Daoy (cell line): ENCODE measurements at places on chromosomes 5 and 9. TPM values are rescaled to one million over a fixed set of nuclear protein-coding genes. Genes with fewer than 3 reads are reported as not detected.

The SLC9A3 gene
- 1.3 and 2.2 TPM in 2 replicates for total RNA-seq

The RASGEF1C gene
- 0.40 TPM in 1 of 2 replicates, not detected in the other for total RNA-seq

- DNase-seq = no peak
These were observed 114.1 kb downstream of the FRMD3 start for GRCh38 chr9:83423815-83424707.

DNA sequence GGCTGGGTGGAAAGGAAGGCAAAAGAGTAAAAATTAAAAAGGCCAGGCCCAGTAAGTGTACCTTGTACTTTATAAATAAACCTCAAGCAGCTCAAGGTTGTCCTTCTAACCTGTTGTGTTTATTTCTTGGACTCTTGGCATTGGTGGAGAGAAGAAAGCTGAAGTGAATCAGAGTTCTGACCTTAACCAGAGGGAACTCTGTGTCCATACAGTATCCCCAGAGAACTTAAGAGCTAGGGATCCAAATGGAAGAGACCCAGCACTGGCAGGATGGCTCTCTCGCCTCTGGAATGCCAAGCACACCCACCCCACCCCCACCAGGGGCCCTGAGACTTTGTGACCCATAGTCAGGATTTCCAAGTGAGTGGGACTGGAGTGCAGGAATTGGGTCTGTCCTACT, 14.2 kb downstream of the NUDT2 start:
- DNase-seq = no peak

- peak; percentile 46 for DNase-seq
These were observed 91.6 kb upstream of the TAF11L2 start for GRCh38 chr5:17406423-17406838.

The MAMDC4 gene
- 2.1 and 6.1 TPM in 2 replicates for total RNA-seq

DNA sequence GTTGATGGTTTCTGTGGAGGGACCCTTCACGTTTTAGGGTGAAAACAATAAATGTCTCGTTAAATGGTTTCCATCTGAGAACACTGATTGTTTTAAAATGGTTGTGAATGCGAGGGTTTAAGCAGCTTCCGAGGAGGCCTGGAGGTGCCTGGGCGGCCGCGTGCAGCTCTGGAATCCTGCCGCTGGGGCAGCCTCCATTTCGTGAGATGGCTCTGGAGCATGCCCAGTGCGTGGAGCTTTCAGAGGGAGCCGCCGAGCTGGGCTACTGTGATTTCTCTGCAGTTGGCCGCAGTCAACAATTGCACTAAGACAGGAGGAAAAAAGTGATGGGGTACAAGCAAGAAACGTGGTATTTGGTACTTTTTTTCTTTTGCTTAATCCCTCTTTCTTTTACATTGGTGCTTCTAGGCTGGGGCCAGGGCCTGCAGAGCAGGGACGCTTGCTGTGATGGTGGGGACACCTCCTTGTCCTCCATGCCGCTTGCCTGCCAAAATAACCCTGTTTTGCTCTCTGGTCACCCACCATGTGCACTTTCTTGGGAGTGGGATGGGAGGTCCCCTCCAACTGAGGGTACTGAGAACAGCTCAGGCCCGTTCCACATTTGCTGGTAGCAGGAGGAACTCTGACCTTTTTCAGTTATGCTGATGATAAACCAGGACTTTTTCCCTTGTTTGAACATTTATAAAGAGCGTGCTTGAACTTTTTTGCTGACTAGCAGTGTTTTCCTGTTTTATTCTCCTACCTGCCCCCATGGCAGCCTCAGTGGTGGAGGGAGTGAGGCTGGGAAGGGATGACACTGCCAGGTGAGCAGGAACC, 47.1 kb downstream of the EHMT1 start:
- no peak for DNase-seq

The SPINK7 gene
- total RNA-seq = not detected in 2 replicates

DNA sequence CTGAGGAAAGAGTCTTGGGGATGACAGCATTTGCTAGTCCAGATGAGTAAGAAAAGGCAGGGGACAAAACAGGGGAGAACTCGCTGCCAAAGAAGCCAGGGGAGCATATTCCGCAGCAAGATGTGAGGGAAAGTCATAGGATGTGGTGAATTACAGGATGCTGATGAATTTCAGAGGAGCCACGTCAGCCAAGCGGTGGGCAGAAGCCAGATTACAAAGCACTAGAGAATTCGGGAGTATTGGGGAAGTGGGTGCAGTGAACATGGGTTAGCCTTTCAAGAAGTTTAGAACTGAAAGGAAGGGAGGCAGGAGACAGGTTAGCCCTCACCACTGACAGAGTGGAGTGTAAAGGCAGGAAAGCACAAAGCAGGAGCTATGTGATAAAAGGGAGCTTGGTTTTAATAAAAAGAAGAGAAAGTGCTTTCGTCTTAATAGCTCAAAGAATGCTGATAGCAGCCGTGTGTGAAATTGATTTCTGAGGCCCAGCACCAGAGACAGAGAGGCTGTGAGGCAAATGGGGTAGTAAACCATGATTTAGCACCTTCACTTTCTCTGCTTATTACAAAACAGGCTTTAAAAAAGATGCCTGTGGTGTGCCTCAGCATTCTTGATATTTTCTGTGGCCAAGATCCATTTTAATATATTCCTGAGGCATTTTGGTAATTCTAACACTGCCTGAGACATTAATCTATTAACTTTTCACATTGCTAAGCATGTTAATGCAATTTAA, 16.9 kb downstream of the ADAMTSL1 start:
- DNase-seq = peak; percentile 94

DNA sequence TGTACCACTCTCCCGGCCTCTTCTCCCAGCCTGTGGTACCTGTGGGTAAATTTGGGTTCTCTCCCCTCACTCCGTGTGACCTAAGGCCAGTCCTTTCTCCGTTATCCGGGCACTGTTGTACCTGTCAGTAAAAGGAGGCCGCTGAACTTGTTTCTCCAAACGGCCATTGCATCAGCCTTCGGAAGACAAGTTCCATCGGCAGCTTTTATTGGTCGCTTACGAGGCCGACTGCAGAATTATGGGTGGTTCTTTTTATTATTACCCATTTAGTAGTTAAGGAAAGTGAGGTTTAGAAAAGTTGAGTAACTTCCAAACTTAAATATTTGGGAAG, 558 bp downstream of the GRPEL2 start:
- DNase-seq = peak; percentile 12

GRCh38 chr5:131534974-131535373, 100.1 kb downstream of the RAPGEF6 start:
- DNase-seq = no peak

The SEMA5A gene
- 0.21 and 0.23 TPM in 2 replicates for total RNA-seq

GRCh38 chr9:131096269-131097125, at the start of gene AIF1L:
Gene AIF1L (plus strand): TSS chr9:131096531. CDS start chr9:131096630, 99 bp downstream.
- peak; percentile 55 for DNase-seq

- no peak for DNase-seq
These were observed 26.9 kb upstream of the RAPGEF6 start for GRCh38 chr5:131661933-131662332.

The SHISAL2B gene
- not detected in 2 replicates for total RNA-seq

DNA sequence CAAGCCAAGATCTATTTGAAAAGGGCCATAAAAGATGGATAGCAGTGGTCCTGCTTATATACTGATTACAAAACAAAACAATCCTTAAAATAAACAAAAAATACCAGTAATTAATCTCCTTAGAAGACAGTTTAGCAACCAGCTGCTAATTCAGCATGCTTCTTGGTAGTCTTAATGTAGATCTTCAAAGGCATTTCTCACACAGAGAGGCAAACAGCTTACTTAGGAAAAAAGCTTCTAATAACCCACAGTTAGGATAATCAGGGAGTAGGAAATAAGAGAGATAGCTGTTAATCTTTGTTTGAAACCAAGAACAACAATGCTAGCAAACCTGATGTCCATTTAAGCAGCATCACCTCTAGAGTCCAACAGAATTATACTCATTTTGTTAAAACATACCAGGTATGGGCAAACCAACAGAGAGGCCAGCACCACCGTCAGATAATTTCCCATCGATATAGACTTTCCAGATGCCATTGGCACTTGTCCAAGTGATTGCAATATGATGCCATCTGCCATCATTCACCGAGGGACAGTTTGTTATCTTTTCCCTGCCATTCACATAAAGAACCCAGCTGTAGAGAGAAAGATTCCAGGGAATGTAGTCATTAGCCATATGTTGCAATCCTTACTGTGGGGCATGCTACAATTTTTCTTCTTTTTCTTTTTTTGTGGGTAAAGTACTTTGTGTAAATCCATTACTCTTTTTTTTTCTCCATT, 105.6 kb upstream of the TXNDC8 start:
- DNase-seq = peak; percentile 59

GRCh38 chr5:136203303-136203922, 10.5 kb upstream of the SMIM32 start:
- DNase-seq = no peak

DNA sequence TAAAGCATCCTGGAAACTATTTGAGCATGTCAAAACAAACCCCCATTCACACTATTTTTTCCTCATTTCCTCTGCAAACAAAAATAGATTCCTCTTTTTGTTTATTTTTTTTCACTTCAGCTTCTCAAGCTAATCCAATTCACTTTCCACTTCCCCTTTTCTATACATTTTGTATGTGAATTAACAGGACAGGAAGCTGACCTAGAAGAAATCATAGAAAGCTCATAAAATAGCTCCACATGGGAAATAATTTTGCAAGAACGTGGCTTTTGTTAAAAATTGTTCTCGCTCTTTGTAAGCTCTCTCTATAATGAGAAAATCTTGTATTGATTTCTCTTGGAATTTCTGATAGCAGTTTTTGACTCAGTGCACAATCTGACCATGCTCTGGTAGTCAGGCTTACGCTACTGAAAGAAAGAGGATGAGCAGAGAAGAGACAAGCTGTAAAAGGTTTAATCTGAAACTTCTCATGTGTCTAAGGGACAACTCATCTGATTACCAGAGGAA, 215.8 kb downstream of the ADAMTS12 start:
- DNase-seq = no peak

GRCh38 chr5:2898661-2899060, 147.2 kb upstream of the IRX2 start:
- DNase-seq = no peak

- DNase-seq = no peak
These were observed 298.5 kb upstream of the TLE4 start for GRCh38 chr9:79273311-79273710.

DNA sequence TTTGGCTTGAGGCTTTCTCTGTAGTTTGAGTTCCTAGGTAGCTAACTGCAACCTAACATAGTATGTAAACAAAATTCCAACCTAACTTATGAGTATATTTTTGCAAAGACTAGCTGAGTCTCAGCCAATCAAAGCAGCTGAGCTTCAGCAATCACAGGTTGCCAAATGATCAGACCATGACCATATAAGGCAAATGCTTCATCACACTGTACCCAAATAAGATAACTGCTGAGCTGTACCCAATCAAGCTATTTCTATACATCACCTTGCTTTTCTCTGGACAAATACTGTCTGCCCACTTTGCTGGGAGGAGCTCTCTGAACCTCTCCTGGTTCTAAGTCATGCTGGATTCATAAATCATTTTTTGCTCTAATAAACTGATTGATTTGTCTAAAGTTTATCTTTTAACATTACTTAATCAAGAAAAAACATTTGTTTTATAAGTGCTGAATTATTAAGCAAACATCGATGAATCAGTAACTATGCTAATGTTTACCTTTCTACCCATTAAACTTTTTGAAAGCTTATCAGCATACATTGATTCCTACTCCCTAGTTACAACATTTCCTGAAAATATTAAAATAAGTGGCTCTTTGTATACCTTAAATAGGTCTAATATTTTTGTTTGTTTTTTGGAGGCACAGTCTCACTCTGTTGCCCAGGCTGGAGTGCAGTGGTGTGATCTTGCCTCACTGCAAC, 129.7 kb upstream of the PCA3 start:
- DNase-seq = no peak

The ADRA1B gene
- 0.63 and 0.80 TPM in 2 replicates for total RNA-seq

The ZNG1F gene
- 5.3 and 10.7 TPM in 2 replicates for total RNA-seq

DNA sequence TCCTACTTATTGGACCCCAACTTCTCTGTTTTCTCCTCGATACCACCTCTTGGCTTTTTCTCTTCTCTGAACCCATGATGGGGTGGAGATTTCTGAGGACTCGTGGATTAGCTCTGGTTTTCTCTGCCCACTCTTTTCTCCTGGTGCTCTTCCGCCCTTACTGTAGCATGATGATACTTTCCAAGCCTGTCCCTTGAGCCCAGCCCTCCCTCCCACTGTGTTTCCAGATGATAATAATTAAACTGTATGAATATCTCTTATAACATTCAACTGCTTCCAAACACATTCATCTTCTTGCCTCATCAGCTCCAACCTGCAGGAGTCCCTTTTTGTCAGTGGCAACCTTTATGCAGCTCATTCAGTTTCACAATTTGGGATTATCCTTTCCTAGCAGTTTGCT, 494.2 kb upstream of the KLF4 start:
- DNase-seq = no peak

DNA sequence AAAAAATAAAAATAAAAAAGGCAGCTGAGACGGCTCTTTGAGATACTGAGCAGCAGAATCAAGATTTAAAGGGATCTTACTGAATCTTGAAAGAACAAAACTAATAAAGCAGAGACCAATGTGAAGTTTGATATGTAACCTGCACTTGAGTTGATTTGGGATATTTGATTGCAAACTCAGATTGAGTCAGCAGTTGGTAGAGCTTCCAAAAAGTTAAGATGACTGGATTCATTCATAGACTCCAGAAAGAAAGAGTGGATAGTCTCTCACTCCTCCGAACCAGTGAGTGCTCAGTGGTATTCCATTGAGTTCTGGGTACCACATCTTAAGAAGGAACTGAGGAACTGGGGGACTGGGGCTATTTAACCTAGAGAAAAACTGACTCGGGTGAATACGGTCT, 52.7 kb upstream of the TESK1 start:
- DNase-seq = no peak

DNA sequence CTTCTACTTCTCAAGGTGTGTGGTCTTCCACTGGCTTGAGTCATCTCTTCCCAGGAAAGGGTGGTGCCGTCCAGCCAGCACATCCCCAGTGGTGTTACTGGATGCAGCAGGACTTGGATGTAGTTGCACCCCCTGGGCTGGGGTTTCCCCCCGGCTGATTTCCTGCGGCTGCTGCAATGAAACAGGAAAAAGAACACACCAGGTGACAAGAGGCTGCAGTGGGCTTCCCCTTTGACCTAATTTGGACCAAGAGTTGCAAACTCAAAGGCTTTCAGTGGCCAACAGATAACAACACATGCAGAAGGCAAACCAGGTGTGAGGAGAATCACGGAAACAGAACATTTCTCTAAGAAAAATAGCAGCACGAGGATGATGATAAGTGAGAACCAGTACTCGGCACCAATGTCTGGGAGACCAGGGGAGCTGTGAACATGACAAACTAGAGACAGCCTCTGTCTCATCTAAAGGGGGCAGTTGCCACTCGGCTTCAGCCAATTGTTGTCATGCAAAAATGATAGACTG, 83.7 kb downstream of the PDE6A start:
- DNase-seq = peak; percentile 84

DNA sequence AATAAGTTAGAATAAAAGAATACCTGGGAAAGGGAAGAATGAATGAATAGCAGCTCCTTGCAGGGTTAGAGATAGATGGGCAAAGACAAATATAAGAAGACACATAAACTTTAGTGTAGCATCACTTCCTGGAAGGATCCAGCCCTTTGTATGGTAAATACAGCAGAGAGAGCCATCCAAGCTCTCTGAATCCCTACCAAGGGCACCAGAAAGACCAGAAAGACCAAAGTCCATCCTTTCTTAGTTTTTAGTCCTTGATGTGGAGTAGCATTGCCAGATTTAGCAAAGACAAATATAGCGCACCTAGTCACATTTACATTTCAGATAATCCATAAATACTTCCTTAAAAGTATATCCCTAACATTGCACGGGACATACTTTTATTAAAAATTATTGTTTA, 56.1 kb upstream of the C9orf72 start:
- DNase-seq = no peak

GRCh38 chr5:148910216-148910615, 83.8 kb downstream of the ADRB2 start:
- DNase-seq = no peak
